ENCODE measurements at places on chromosomes 12 and 14.

GRCh38 chr14:34220921-34221320, 241.1 kb downstream of the SPTSSA start:
- no peak for DNase-seq

GRCh38 chr12:15886372-15887042, 4.3 kb downstream of the STRAP start:
- DNase-seq, result no peak

GRCh38 chr14:68685419-68686204, 107.3 kb downstream of the ZFP36L1 start:
- peak; percentile 65 for DNase-seq

DNA sequence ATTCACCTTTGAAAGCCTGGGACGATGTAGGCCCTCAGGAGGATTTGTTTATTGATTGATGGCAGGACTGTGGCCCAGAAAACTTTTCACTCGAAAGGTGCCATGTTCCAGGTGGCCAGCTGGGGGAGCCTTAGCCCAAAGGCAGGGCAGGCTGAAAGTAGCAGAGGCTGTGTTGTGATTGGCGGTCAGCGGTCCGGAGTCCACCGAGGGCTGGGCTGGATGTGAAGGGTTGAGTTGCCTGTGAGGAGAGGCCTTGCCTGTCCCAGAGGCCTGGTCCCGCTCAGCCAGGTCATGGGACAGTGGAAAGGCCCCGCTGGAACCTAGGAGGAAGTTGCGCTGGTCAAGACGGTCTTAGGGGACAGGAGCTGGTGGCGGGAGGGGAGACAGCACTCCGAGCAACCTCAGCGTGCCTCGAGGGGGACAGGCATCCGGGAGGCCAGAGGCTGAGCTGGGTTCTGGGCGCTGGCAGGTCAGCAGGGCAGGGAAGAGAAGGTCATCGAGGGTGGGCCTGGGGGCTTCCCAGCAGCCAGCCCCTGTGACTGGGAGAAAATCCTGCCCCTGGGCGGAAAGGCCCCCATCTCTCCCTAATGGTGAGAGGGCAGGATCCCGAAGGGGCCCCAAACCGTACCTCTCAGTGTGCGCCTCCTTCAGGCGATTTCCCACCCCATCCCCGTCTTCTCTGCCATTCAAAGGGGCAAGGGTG, 26.3 kb downstream of the CMA1 start:
- peak; percentile 27 for DNase-seq

GRCh38 chr12:16300122-16300521, 22.6 kb upstream of the SLC15A5 start:
- DNase-seq, result no peak

DNA sequence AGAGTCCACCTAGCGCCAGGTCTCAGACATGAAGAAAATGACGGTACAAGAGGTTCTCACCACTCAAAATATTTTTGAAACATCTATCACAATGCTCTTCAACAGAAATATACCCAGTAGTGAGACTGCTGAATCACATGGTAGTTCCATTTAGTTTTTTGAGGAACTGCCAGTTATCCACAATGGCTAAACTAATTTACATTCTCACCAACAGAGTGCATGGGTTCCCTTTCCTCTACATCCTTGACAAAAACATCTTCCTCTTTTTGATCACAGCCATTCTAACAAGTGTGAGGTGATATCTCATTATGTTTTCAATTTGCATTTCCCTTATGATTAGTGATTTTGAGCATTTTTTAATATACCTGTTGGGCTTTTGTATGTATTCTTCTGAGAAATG, 5.7 kb upstream of the GPR65 start:
- DNase-seq, result no peak

GRCh38 chr14:75409316-75410205, 18.3 kb upstream of the JDP2 start:
- DNase-seq, result no peak

- no peak for DNase-seq
These were observed 82.0 kb downstream of the IFT43 start for GRCh38 chr14:76067536-76067935.

GRCh38 chr14:85402569-85403162, 127.3 kb upstream of the FLRT2 start:
- DNase-seq, result no peak

DNA sequence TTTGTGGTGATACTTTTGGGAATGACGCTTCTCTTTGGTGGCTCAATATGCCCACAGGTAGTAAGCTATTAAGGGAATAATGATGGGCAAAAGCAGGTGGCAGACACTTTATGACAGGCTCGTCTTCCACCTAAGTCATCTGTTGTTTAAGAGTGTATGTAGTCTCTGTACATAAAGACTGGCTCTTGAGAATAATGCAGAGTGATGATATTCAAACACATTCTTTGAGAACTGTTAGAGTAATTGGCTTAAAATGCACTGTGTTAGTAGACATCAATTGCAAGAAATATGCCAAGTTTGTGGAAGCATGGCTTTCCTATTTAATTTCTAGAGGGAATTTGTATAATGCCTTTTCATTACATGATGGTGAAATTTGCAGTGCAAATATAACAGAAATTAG, 694.8 kb upstream of the MIS18BP1 start:
- DNase-seq, result no peak

GRCh38 chr14:65173973-65174693, 71.8 kb upstream of the MAX start:
- no peak for DNase-seq

DNA sequence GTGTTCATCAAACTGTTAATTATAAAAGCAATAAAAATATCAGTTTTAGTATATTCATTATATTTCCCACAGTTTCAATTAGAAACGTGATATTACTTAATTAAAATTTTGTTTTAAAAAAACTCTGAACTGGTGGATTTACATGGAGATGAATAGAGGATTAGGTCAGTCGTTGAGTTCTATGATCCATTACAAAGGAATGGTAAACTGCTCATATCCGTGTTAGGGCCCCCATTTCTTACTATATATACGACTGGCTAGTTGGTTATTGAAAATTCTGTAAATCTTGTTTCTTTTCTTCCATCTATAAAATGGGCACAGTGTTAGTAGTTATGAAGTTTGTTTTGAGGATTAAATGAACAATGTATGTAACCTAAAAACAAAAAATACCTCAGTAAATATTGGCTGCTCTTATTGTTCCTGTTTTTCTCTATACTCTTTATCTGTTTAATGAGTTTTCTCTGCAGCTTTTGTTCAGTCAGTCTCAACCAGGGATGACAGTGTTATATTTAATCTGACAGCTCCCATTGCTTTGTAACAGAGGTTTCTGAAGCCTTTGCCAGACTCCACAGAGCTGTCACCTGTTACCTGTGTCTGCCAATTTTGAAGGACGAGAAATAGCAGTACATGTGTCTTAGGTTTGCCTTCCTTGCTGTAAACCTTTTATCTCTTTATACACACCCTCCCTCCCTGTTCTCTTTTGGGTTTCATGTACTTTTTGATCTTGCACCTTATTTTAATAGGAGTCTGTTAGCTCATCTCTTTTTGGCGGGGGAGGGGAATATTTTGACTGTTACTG, 41.5 kb downstream of the FRS2 start:
- no peak for DNase-seq

DNA sequence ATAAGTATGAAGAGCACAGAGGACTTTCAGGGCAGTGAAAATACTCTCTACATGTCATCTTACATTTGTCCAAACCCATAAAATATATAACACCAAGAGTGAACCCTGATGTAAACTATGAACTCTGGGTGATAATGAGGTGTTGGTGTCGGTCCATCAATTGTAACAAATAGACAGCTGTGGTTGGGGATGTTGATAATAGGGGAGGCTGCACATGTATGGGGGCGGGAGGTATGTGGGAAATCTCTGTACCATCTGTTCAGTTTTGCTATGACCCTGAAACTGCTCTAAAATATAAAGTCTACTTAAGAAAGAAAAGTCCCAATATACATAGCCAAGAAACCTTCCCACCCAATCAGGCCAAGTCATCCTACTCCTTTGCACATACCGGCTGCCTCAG, 88.5 kb downstream of the GPR135 start:
- no peak for DNase-seq

- DNase-seq, result no peak
These were observed 112.3 kb downstream of the ZFP36L1 start for GRCh38 chr14:68680541-68681051.

GRCh38 chr14:55303125-55303499, 31.9 kb downstream of the FBXO34 start:
- no peak for DNase-seq

DNA sequence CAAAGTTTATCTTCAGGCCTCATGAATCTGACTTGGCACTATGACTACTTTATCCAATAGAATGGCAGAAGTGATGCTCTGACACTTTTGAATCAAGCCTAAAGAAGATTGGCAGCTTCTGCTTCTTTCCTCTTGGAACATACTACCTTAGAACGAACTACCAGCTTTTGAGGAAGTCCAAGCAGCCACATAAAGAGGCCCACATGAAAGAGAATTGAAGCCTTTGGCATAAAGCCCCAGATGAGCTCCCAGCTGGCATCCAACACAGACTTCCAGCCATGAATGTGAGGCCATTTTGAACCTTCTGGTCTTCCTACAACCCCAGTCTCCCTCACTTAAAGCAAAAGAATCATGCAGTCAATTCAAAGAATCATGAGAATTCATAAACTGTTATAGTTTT, 65.8 kb downstream of the EEA1 start:
- no peak for DNase-seq

- DNase-seq, result no peak
These were observed 1395.1 kb downstream of the LRFN5 start for GRCh38 chr14:43001731-43002130.

DNA sequence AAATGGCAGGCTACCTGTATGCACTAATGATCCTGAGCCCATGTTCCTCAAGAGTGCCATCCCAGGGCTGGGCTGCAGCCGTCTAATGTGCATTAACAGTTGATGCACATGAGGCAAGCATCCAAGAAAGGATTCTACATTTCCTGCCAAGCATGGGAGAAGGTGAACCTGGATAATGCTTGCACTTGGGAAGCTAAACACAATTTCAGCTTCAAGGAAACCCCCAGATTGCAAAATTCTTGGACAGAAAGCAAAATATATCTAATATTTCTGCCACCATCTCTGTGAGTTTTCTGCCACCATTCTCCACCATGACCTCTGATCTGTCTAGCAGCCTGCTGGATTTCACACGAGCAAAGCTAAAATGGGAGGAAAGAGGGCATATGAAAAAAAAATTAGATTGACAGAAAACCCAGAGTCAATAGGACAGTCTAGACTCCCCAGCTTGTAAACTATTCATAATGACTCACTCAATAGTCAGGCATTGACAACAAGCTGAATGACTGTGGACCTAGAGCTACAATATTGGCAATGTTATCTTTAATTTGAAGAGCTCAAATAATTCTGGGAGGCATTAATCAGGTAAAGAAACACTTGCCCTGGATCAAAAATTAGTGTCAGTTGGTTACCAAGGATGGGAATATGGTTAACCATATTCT, 91.9 kb upstream of the BCL2L14 start:
- no peak for DNase-seq

DNA sequence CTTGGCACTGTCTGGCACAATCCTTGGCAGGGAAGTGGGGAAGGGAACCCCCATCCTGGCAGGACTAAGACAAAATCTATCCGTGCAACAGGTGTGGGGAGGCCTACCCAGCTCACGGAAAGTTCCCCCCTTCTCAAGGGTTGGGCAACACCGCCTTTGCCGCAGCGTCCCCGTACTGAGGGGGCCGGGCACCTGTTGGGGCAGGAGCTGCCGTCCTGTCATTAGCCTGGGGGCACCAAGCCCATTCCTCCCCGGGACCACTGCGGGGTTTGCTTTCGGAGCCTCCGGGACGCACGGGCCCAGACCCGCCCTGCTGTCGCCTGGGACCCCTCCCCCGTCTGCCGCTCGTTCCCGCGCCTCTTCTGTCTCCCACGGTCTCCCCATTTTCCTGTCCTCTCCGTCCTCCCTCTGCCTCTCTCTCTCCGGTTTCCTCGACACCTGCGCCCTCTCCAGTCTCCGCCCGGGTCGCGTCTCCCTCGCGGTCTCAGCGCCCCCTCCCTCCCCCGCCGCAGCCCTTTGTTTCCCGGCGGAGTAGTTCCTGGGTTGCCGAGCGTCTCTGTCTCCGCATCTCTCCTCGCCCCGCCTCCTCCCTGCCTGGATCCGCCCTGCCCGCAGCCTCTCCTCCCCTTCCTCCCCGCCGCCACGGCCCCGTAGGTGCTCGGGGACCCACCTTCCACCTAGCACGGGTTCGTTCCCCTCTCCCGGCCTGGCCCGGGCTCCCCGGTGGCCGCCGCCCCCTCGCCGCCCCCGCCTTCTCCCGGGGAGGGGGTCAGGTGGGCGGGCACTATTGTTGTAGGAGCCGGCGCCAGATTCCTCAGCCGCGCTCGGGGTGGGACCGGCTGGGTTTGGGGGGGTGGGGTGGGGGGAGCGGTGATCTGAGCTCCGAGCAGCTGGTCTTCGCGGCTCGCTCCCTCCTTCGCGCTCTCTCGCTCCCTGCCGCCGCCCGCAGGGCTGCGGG, at the start of gene CACNB3:
TSS of gene CACNB3 (plus strand) at position 624 of the 958 bp plus-strand sequence. CDS start 434 bp downstream, outside the sequence.
- peak; percentile 67 for DNase-seq

DNA sequence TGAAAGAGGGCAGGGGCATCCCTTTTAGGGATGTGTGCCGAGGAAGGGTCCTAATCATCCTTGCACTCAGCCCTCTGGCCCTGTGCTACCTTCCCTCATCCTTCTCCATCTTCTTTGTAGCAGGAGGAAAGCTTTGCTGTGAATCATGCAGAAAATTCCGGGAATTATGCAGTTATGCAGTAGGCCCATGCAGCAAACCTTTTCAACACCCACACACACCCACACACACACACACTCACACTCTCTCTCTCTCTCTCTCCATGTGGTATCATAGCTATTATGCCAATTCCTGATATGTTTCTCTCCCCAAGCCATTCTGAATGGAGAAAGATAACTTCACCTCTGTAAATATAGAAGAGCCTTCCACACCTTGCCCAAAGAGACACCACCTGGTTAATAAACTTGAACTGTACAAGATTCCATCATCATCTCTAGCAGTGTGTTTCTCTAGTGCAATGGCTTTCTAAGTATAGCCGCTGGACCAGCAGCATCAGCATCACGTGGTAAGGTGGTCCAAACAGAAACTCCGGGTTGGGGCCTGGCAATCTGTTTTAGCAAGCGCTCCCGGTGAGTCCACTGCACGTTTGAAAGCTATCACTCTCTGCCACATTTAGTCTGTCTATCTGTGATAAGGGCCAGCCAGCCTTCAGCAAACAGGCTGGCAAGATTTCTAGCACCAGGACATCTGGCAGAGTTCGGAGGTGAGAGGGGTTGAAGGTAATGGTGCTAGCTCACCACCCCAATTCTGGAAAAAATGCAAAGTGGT, 57.6 kb downstream of the MDM2 start:
- no peak for DNase-seq

DNA sequence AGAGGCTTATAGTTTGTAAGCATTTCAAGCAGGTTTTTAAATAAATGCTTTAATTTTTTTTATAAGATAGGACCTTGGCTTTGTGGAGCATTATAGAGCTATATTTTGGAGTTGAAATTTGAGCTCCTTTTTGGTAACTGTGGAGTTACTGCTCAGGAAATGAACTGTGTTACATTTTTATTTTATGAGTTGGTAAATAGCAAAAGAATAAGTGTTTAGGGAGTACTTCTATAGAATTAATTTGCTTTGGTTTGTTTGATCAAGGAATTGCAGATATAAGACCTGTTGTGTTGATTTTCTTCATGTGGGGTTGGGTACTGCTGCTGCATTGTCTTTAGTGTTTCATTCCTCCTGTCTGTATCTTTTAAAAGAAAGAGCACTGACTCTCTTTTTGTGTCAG, 3.5 kb downstream of the ATP2A2 start:
- DNase-seq, result no peak

All from activated B cell treated with CpG ODN at 0.5 μM for 24 hours (primary cell).